ENCODE measurements at places on chromosomes 2 and 18.
A peak's percentile ranks its signal among the peaks of the same experiment; 100 is the strongest.

GRCh38 chr18:66346833-66347588, 256.9 kb downstream of the CDH19 start:
- DNase-seq = no peak
- no peaks in the 10 kb centered on the region for H3K27me3 ChIP-seq
- H3K27ac ChIP-seq = no peak overlapping the region
- H3K4me3 ChIP-seq = no peak overlapping the region

DNA sequence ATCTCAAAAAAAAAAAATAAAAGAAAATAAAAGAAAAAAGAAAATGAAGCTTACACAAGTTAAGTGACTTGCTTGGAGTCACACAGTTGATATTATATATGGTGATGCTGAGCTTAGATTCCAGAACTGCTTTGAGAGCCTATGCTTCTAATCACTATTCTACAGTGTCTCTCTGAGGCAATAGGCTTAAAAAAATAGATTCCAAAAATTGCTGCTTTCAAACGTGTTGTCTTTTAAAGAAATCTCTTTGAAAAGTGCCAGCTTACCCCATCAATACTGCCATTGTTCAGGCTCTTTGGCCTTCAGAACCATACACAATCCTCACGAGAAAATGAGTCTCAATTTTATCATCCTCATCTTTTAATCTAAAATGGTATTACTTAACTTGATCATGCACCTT, 102.6 kb downstream of the CDK15 start:
- no peaks in the 10 kb centered on the region for H3K36me3 ChIP-seq
- H3K27ac ChIP-seq = no peak overlapping the region
- H3K27me3 ChIP-seq = peaks cover 3% of the 10 kb centered on the region
- peaks cover 3% of the 10 kb centered on the region for H3K4me1 ChIP-seq
- no peak for DNase-seq

DNA sequence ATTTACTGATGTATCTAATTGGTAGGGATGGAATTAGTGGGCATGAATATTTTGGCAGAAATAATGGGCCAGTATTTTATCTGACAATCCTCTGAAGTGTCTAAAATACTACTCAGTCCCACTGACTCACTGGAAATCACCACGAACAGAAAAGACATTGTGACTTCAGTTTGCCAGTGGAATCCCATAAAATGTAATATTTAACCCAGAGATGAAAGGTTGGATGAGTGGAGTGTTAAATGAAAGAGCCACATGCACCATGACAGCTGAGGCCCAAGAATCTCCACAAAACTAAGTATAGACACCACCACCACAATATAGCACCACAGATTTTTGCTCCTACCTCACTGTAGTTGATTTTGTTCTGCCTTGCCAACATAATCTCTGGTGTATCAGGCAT, 103.9 kb downstream of the NEB start:
- H3K27ac ChIP-seq = no peak overlapping the region
- no peaks in the 10 kb centered on the region for H3K4me1 ChIP-seq
- H3K36me3 ChIP-seq = no peaks in the 10 kb centered on the region
- H3K27me3 ChIP-seq = no peaks in the 10 kb centered on the region
- no peak for DNase-seq
- H3K4me3 ChIP-seq = no peak overlapping the region

DNA sequence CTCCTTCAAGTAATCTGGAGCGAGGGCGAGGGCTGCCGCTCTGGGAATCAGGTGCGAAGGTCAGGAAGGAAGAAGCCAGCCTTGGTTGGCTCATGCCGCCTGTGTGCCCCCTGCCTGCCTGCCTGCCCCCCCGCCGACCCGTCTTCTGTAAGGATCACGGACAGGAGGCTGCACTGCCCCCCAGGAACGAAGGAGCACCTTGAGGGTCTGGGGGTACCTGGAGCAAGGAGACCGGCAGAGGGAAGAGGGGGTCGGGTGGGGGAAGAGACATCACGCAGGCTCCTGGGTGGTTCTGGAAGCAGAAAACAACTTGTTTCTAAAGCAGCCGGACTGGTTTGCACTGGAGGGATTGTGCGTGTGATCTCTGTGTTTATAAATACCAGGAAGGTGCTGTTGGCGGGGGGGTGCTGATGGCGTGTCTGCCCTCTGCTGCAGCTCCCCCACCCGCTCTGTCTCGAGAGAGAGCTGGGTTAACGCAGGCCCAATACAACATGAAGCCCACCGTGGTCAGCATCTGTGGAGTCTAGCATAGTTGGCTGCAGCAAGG, 1.7 kb downstream of the FOSL2 start:
- DNase-seq = no peak
- H3K27me3 ChIP-seq = no peaks in the 10 kb centered on the region
- H3K4me1 ChIP-seq = peaks cover 20% of the 10 kb centered on the region
- H3K36me3 ChIP-seq = no peaks in the 10 kb centered on the region

DNA sequence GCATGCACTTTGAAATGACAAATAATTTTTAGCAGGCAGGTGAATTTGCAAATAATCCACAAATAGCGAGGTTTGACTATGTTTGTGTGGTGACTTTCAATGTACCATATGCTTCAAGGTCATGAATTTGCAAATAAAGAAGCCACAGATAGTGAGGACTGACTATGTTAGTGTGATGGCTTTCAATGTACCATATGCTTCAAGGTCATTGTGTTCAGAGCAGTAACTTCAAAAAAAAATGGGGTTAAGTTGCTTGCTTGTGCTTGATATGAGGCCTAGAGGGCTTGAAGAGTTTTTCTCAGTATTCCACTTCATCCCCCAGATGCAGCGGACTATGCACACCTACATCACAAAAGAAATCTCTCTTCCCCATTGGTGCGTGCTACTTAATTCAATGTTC, 602.9 kb upstream of the LRRTM4 start:
- no peaks in the 10 kb centered on the region for H3K27me3 ChIP-seq
- H3K4me1 ChIP-seq = no peaks in the 10 kb centered on the region
- DNase-seq = no peak
- H3K36me3 ChIP-seq = no peaks in the 10 kb centered on the region

DNA sequence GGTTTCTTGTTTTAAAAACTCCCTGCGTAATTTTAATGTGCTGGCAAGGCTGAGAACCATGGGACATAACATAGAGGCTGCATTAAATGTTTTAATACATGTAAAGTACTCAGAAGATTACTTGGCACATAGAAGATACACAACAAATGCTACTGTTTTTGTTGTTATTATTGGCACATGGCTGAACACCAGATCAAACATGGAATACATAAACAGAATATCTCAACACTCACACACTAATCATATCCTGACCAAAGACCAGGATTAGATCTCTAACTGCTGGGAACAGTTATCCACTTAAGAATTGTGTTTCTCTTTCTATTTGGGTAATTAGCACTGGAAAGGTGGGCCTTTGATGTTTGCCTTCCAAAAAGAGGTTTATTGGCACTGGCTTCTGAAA, 69.3 kb downstream of the KCNE4 start:
- H3K27me3 ChIP-seq = no peaks in the 10 kb centered on the region
- no peak overlapping the region for H3K4me3 ChIP-seq
- H3K36me3 ChIP-seq = no peaks in the 10 kb centered on the region
- no peak overlapping the region for H3K27ac ChIP-seq

DNA sequence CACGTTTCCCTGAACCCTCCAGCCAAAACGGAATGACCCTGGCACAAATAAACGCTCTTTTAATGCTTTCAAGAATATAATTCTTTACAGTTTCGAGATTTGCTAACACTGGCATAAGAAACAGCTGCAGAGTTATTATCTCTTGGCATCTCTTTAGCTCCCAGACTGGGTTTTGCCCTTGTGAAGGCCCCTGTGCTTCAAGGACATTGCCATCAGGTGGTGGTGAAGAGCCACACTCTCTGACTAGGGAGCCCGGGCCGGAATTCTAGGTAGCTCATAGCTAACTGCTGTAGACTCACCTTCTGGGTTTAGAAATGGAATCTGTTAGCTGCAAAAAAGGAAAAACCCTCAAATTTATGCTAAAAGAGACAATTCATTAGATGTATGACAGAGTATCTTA, 13.3 kb upstream of the GALNT14 start:
- no peak overlapping the region for H3K27ac ChIP-seq
- no peak overlapping the region for H3K4me3 ChIP-seq
- no peaks in the 10 kb centered on the region for H3K27me3 ChIP-seq
- H3K4me1 ChIP-seq = no peaks in the 10 kb centered on the region

DNA sequence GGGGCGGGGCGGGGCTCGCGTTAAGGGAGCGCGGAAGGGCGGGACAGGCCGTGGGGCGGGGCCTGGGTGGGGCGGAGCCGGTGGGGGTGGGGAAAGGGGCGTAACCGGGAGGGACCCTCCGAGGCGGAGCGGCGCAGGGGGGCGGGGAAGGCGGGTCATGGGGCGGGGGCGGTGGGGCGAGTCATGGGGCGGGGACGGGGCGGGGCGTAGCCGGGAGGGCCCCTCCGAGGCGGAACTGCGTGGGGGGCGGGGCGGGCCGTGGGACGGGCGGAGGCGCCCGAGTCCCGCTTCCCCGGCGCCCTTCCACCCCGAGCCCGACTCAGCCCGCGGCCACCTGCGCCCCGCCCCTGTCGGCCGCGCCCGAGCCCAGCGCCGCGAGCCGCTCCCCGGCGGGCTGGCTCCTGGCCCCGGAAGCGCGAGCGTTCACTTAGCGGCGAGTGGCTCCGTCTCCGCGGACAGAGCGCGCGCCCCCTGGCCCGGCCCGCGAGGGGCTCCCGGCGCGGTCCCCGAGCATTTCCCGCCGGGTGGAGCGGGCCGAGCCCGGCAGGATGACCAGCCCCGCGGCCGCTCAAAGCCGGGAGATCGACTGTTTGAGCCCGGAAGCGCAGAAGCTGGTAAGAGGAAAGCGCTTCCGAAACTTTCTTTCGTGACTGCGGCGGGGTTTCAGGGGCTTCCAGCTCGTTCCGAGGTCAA, 64.7 kb downstream of the LRRFIP1 start:
- peak overlapping the region; percentile 78 for H3K4me3 ChIP-seq
- peaks cover 6% of the 10 kb centered on the region for H3K27me3 ChIP-seq
- peak; percentile 92 for DNase-seq
- H3K4me1 ChIP-seq = peaks cover 20% of the 10 kb centered on the region
- no peaks in the 10 kb centered on the region for H3K36me3 ChIP-seq

GRCh38 chr2:126616606-126617069, 39.3 kb upstream of the GYPC start:
- no peaks in the 10 kb centered on the region for H3K36me3 ChIP-seq
- no peaks in the 10 kb centered on the region for H3K27me3 ChIP-seq
- no peak for DNase-seq
- no peak overlapping the region for H3K27ac ChIP-seq

DNA sequence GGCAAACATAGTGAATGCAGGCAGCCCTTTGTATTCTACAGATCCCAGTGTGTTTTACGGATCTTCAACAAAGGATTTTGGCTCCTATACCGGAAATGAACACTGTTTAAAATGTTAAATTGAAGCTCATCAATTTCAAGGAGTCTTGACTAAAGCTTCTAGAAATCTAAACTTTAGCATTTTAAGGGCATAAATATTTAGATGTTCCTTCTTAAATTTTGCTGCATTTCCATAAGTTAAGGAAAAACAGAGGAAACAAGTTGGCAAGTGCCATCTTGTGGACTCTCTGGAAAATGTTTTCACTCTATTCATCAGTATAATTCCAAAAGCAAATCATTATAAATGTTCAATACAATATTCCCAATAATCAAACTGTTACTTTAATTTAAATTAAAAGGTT, 19.6 kb downstream of the CHN1 start:
- no peak overlapping the region for H3K27ac ChIP-seq
- no peaks in the 10 kb centered on the region for H3K36me3 ChIP-seq
- no peak for DNase-seq
- H3K27me3 ChIP-seq = no peaks in the 10 kb centered on the region

- no peak overlapping the region for H3K27ac ChIP-seq
- no peaks in the 10 kb centered on the region for H3K36me3 ChIP-seq
- H3K4me1 ChIP-seq = no peaks in the 10 kb centered on the region
- DNase-seq = no peak
- H3K27me3 ChIP-seq = no peaks in the 10 kb centered on the region
Measured at GRCh38 chr2:94759211-94759610, 112.0 kb upstream of the TEKT4 start.

GRCh38 chr2:19690429-19690828, 211.4 kb downstream of the TTC32 start:
- no peak overlapping the region for H3K27ac ChIP-seq
- H3K36me3 ChIP-seq = no peaks in the 10 kb centered on the region
- H3K27me3 ChIP-seq = no peaks in the 10 kb centered on the region
- no peak for DNase-seq

GRCh38 chr2:196176142-196176738, 4.9 kb upstream of the STK17B start:
- no peak overlapping the region for H3K4me3 ChIP-seq
- peaks cover 6% of the 10 kb centered on the region for H3K27me3 ChIP-seq
- no peak overlapping the region for H3K27ac ChIP-seq

- peaks cover 24% of the 10 kb centered on the region for H3K36me3 ChIP-seq
- H3K27ac ChIP-seq = no peak overlapping the region
- H3K27me3 ChIP-seq = no peaks in the 10 kb centered on the region
- no peak overlapping the region for H3K4me3 ChIP-seq
Measured at GRCh38 chr18:79899609-79900445, 51.6 kb downstream of the SLC66A2 start.

GRCh38 chr2:216350214-216350791, 22.0 kb downstream of the MARCHF4 start:
- H3K27ac ChIP-seq = peak overlapping the region; percentile 68
- no peak for DNase-seq
- peaks cover 20% of the 10 kb centered on the region for H3K4me1 ChIP-seq
- H3K27me3 ChIP-seq = peaks cover 3% of the 10 kb centered on the region
- H3K36me3 ChIP-seq = no peaks in the 10 kb centered on the region

GRCh38 chr2:239155806-239156480, 244.9 kb downstream of the HDAC4 start:
- H3K27ac ChIP-seq = no peak overlapping the region
- DNase-seq = no peak
- H3K4me1 ChIP-seq = no peaks in the 10 kb centered on the region
- no peaks in the 10 kb centered on the region for H3K27me3 ChIP-seq
